ENCODE measurements at places on chromosomes 5 and 9.

DNA sequence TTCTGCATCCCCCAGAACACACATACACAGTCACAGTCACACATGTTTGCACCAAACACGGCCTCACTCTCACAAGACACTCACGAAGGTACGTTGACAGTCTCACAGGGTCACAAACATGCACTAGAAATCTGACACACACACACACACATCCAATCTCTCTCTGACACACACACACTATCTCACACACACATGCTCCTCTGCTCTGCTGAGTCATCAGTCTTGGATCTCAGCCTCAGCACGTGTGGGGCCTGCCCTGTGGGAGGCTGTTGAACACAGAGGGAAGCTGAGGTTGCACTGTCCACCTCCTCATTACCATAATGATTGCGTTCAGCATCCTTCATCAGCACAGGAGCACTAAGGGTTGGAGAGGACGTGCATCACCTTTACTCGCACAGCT lies 188.8 kb downstream of the MTRR start:
- no peak for DNase-seq

DNA sequence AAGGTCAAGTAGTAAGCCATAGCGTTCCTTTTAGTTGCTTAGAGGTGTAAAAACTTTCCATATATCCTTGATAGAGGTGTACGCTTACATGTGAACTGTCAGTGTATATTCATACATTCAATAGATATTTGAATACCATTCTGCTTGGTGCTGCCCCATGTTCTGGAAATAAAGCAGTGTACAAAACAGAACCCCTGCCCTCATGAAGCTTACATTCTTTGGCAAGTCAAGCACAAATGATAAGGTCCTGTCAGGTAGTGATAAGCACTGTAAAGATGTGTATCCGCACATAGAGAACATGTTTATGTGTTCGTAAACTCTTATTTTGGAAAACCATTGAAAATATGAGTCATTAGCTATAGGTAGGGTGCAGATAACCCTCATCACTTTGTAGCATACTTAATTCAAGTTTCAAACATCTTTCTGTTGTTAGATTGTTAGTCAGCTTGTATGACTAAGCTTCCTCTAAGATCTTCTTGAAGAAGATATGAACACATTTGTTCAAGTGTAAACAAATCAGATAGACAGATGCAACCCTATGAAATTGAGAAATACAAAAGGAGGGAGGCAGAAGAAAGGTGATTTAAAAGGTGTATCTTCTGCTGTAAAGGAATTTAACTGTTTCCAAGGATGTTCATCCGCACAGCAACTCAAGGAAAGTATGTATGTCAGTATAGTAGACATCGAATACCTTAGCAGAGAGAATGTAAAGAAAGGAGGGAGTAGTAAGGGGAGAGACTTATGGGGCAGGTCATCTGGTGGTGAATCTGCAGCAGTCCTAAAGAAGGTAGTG lies 1.6 kb downstream of the GTF3C4 start:
- DNase-seq = no peak

GRCh38 chr9:137295849-137296669 lies 6.0 kb downstream of the NRARP start:
- no peak for DNase-seq

GRCh38 chr5:90055831-90056328 lies 353.7 kb downstream of the CETN3 start:
- no peak for DNase-seq

GRCh38 chr9:96418920-96419690 lies 935 bp upstream of the ZNF367 start:
- peak; percentile 63 for DNase-seq

DNA sequence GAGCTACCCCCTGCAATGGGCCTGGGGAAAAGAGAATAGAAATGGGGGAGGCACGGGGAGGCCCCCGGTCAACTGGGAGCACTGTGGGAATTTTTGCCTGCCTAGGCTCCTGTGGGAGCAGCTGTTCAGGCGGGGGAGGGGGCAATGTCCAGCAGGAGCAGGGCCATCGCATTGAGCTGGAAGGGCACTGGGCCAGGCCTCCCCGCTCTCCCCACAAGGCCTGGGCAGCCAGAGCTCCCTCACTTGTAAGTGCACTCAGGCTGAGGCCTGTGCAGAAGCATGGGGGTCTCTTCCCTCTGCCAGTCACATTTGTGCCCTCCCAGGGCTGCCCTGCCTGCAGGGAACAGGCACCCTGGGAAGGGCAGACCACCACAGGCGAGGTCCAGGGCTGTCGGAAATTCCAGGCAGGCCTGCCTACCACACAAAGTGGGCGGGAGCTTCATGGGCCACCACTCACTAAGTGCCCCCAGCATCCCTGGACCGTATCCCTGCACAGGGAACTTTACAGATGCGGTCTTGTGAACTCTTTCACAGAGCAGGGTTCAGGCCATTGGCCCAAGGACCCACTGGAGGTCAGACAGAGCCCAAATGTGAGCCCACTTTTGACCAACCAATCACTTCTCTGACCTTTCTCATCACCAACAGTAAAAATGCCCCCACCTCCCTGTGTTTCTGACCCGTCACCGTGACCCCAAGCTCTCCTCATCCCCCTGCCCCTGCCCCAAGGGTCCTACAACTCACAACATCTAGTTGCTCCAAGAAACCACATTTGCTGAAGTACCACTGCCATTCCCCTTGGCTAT lies 1.0 kb upstream of the CFAP157 start:
- DNase-seq = no peak

DNA sequence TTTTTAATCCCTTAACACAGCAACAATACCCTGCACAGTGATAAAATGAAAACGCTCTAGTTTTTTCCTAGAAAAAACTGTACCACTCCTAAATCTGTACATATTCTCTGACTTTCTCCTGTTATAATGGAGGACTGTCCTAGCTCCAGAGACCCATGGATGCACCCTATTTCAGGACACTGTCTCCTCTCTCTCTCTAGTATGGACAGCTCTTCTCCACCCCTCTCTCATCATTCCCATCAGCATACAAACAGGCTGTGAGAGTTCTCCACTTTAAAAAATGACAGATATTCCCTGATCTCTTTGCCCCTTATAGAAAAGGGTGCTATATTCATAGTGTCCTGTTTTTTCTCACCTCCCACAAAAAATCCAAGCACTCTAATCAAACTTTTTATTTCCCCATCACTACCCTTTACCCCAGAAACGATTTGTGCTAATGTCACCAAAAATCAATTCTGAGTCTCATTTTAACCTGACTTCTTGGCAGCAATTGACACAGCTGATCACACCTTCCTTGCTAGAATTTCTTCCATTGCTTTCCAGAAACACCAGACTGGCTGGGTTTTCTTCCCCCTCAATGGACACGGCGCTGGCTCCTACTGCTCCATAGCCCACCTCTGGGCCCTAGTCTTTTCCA lies 20.7 kb downstream of the ZNF608 start:
- DNase-seq = no peak

DNA sequence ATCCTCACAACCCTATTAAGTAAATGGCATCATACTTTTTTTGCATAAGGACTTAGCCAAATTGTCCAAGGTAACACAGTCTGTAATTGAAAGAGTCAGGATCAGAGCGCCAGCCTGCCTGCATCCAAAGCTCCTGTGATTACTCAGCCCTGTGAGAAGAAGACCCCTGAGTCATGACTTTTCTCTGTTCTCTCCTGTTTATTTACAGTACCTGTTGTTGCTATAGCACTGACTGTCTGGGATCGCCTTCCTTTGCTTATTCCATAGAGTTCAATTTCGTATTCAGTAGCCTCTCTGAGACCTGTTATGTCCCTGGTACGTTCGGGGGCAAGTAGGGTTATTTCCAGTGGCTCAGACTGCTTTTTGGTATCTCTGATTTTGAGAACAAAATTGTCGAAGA lies 71.8 kb downstream of the TNC start:
- DNase-seq = no peak

- no peak for DNase-seq
These were observed 1026.3 kb downstream of the CDH12 start for GRCh38 chr5:21826884-21827283.

DNA sequence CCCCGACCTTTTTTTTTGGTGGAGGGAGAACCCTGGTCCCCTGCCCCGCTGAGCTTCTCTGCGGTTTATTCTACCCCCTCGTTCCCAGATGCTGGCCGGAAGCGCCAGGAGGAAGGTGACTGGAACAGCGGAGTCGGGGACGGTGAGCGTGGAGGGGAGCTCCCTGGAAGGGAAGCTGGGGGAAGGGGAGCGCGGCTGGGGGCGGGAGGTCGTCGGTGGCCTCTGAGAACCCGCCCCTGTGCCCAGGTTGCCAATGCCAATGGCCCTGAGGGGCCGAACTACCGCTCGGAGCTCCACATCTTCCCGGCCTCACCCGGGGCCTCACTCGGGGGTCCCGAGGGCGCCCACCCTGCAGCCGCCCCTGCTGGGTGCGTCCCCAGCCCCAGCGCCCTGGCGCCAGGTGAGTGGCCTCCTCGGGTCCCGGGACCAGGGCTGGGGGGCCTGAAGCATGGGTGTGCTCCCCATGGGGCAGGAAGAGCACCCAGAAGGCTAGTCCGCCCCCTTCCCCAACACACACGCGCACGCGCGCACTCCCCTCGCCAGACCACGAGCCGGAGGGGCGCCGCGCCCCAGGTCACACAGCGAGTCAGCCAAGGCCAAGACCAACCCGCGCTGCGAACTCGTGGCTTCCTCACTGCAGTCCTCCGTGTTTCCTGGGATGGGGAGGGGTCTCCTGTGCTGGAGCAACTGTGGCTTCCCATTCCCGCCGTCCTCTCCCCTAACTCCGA lies 10.6 kb downstream of the MYOZ3 start:
- no peak for DNase-seq

- no peak for DNase-seq
These were observed 63.6 kb upstream of the SLC28A3 start for GRCh38 chr9:84404095-84404686.

DNA sequence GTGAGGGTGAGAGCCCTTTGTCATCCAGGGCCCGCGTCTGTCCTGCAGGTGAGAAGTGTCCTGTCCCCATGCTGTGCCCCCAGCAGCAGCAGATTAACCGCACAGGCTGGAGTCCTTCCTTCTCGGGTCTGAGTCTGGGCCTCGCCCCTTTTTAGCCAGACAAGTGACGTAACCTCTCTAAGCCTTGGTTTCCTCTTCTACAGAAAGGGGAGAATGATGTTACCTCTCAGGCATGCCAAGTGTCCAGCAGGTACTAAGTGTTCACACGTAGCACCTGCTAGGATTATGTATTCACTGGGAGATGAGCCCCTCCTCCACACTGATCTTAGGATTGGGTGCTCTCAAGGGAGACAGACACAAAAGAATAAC lies 6.9 kb downstream of the NEURL1B start:
- DNase-seq = no peak

GRCh38 chr9:16152276-16153101 lies 599.6 kb downstream of the CCDC171 start:
- DNase-seq = no peak

GRCh38 chr9:96209407-96210271 lies 92.3 kb downstream of the HSD17B3 start:
- no peak for DNase-seq

DNA sequence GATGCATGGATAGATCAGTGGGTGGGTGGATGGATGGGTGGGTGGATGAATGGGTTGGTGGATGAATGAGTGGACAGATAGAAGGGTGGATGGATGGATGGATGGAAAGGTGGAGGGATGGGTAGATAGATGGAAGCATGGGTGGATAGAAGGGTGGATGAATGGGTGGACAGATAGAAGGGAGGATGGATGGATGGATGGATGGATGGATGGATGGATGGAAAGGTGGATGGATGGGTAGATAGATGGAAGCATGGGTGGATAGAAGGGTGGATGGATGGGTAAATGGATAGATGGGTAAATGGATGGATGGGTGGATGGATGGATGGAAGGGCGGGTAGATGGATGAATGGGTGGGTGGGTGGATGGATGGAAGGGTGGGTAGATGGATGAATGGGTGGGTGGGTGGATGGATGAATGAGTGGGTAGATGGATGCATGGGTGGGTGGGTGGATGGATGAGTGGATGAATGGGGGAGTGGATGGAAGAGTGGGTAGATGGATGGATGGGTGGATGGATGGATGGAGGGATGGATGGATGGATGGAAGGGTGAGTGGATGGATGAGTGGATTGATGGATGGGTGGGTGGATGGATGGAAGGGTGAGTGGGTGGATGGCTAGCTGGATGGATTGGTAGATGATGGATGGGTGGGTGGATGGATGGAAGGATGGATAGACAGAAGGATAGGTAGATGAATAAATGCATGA lies 87.7 kb upstream of the ASS1 start:
- no peak for DNase-seq

DNA sequence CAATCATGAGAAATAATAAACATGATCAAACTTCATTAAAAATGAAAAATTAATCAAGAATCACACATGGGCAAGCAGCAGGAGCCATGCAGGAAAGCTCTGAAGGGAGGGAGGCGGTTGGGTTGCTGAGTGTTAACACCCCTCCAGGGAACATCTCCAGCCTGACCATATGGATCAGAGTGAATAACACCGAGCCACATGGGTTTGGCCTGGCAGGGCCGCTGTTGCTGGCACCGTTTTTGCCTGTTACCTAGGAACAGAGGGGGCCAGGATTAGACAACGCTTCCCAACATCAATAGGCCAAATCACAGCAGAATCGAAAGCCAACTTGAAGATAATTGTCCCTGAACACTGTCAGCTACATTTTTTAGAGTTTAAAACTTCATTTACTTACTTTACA lies 160.2 kb downstream of the DENND1A start:
- peak; percentile 17 for DNase-seq

DNA sequence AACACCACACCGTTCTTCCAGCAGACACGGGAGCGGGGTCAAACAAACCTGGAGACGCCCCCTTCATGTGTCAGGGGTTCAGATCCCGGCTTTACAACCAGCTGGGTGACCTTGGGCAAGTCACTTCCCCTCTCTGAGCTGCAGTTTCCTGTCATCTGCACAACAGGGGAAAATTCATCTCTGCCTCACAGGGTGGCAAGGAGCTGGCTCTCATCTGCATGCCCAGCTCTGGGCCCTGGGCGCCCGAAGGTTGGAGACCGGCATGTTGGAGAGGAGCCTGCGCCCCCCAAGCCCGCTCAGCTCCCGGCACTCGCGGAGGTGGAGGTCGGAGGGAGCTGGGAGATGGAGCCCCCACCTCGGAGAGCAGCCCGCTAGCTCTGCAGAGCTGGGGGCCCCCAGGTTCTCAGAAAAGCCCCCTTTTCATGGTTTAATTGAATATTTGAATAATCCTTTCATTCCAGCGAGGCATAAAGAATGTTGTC lies 20.4 kb downstream of the NR5A1 start:
- no peak for DNase-seq

DNA sequence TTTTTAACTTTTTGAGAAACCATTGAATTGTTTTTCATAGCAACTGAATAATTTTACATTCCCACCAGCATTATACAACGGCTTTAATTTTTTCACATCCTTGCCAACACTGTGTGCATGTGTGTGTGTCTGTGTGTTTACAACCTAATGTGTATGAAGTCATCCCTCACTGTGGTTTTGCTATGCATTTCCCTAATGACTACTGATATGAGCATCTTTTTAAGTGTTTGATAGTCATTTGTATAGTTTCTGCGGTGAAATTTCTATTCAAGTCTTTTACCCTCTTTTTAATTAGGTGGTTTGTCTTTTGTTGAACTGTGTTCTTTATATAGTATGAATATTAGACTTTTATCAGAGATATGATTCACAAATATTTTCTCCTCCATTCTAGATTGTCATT lies 263.1 kb upstream of the COX7C start:
- DNase-seq = no peak

GRCh38 chr9:6538666-6539071 lies 106.9 kb downstream of the GLDC start:
- DNase-seq = no peak

GRCh38 chr5:18091142-18091541 lies 456.9 kb downstream of the TAF11L14 start:
- DNase-seq = no peak

- no peak for DNase-seq
These were observed 34.6 kb downstream of the RXRA start for GRCh38 chr9:134360897-134361296.

- DNase-seq = no peak
These were observed 17.2 kb upstream of the NFIB start for GRCh38 chr9:14331120-14331519.
